Activated naive CD8-positive, alpha-beta T cell treated with anti-CD3 and anti-CD28 coated beads for 36 hours (primary cell): ENCODE measurements at places on chromosomes 3 and 15.
A peak's percentile ranks its signal among the peaks of the same experiment; 100 is the strongest.

DNA sequence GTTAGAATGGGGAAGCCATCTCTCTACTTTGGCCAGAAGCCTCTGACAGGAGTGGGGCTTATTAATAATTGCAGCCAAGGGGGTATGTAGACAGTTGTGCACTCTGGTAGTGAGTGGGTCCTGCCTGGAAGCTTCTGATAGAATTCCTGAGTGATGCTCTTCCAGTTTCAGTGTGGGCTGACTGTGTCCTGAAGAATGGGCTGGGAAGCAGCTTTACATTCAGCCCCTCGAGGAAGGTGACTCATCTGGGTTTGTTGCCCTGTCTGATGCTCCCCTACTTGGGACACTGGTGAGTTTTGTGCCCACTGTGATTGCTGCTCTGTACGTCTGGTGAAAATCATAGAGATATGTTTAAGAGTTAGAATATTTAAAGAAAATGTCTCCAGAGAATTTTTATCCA, 444.7 kb upstream of the RBMS3 start:
- H3K36me3 ChIP-seq = no peaks in the 10 kb centered on the region
- no peak overlapping the region for H3K27ac ChIP-seq
- DNase-seq = no peak
- no peak overlapping the region for H3K4me3 ChIP-seq
- H3K27me3 ChIP-seq = peaks cover 12% of the 10 kb centered on the region

DNA sequence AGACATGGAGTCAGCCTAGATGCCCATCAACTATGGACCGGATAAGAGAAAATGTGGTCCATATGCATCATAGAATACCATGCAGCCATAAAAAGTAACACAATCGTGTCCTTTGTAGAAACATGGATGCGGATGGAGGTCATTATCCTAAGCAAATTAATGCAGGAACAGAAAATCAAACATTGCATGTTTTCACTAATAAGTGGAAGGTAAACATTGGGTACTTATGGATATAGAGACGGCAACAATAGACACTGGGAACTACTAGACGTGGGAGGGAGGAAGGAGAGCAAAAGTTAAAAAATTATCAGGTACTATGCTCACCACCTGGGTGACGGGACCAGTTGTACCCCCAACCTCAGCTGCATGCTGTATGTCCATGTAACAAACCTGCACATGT, 2.5 kb downstream of the PLD1 start:
- H3K4me1 ChIP-seq = peaks cover 11% of the 10 kb centered on the region
- H3K27me3 ChIP-seq = peaks cover 47% of the 10 kb centered on the region
- DNase-seq = no peak
- H3K4me3 ChIP-seq = no peak overlapping the region
- H3K27ac ChIP-seq = no peak overlapping the region
- no peaks in the 10 kb centered on the region for H3K36me3 ChIP-seq

DNA sequence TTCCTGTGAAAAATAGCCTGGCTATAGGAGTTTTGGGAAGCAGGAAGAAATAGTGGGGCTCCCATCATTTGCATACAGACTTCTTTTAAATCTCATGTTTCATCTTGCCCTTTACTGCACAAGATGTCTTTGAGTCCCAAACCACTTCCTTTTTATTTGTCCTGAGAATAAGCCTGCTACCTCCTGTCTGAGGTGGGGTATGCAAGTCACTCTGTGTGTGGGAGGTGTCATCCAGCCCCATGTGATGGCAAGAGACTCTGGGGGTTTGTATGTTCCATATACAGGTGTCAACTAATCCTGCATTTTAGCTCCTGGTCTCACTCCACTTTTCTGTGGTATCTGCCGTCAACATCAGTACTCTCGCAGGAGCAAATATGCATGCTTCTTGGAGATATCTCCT, 102.0 kb downstream of the OTOL1 start:
- no peaks in the 10 kb centered on the region for H3K36me3 ChIP-seq
- no peaks in the 10 kb centered on the region for H3K4me1 ChIP-seq
- DNase-seq = no peak
- H3K4me3 ChIP-seq = no peak overlapping the region

DNA sequence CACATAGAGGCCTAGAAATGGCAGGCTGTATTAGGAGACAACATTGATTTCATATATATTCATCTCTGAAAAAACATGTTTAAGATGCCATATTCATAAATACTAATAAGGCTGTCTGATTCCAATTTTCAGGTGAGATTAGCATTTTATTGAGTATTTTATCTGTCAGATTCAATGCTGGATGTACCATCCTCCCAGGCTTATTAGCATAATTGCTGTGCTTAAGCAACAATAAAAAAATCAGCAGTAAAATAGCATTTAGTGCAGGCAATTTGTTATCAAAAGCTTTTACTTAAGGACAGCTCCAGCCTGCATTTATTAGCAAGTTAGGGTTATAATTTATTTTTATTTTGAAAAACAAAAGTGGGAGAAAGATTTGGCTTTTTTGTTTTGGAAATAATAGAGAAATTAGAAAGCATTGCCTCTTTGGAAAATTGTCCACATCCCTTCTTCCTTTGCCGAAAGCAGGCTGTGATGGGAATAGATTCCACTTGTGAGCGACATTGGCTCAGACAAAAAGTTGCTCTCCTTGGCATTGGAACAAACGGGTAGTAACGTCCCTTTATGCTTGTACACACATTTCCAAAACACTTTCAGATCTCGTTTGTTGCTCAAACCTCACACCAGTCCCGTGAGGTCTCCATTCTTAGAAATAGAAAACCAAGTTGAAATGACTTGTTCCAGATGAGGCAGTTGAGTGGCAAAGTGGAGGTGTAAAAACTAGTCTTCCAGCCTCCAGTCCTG, 134.0 kb downstream of the LPP start:
- H3K4me3 ChIP-seq = no peak overlapping the region

DNA sequence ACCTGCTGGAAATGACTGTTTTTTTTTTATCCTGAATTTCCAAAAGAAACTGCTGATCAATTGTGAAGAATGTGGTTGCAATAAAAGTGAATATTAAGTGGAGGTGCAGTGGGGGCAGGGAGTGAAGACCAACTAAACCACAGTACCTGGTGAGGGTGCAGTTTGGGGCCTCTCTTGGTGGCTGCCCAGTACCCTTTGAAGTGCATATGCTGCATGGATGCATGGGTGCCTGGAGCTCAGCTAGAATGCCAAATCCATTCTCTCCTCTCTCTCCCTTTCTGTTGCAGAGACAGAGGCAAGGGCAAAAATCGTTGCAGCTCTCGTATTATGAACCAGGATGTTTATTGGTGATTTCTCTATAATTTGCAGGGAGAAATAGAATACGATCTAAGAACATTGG, 420.5 kb upstream of the ONECUT1 start:
- DNase-seq = no peak
- H3K27me3 ChIP-seq = peaks cover 15% of the 10 kb centered on the region
- H3K4me1 ChIP-seq = no peaks in the 10 kb centered on the region
- no peak overlapping the region for H3K4me3 ChIP-seq
- H3K36me3 ChIP-seq = no peaks in the 10 kb centered on the region
- H3K27ac ChIP-seq = no peak overlapping the region

DNA sequence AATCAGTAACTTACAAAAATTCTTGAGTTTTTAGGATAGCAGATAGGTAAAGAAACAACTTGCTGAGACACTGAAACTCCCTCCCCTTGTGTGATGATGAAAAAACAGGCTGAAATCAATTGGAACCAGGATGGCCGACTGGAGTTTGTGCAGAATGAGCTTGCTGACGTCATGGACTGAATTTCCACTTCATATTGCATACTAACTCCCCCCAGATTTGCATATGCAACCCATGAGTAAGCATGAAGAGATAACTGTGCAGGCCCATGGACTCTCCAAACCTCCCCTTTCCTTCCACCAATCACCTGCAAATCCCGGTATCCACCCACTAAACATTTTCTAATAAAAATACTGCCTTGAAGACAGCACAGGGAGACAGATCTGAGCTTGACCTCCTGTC, 82.0 kb upstream of the SCN5A start:
- no peak for DNase-seq
- no peaks in the 10 kb centered on the region for H3K4me1 ChIP-seq
- H3K27me3 ChIP-seq = peaks cover 7% of the 10 kb centered on the region
- H3K4me3 ChIP-seq = no peak overlapping the region
- H3K36me3 ChIP-seq = no peaks in the 10 kb centered on the region

GRCh38 chr15:60800299-60801072, 321.5 kb upstream of the ICE2 start:
- DNase-seq = peak; percentile 51
- peaks cover 4% of the 10 kb centered on the region for H3K36me3 ChIP-seq
- H3K4me1 ChIP-seq = peaks cover 63% of the 10 kb centered on the region
- H3K4me3 ChIP-seq = no peak overlapping the region
- no peaks in the 10 kb centered on the region for H3K27me3 ChIP-seq
- peak overlapping the region; percentile 91 for H3K27ac ChIP-seq

- no peak overlapping the region for H3K27ac ChIP-seq
- H3K36me3 ChIP-seq = no peaks in the 10 kb centered on the region
- DNase-seq = no peak
- no peak overlapping the region for H3K4me3 ChIP-seq
- no peaks in the 10 kb centered on the region for H3K27me3 ChIP-seq
- H3K4me1 ChIP-seq = no peaks in the 10 kb centered on the region
Observed at GRCh38 chr15:66163553-66163952, 90.0 kb downstream of the MEGF11 start.

DNA sequence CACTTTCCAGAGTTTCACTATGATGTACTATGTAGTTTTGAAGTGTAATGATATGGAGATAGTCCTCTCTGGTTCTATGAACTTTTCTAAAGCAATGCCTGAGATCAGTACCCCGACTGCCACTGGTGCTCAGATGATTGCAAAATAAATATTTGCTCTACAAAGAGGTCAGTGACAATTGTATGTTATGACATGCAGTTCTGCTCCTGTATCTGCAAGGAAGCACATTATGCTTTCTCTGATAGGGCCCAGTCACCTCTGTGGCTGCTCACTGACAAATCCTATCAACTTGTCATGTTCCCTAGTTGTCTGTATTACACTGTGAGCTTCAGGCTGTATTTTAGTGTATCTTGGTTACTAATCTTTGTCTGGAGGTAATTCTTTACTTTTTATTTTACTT, 362.6 kb downstream of the ROBO1 start:
- no peaks in the 10 kb centered on the region for H3K4me1 ChIP-seq
- no peaks in the 10 kb centered on the region for H3K27me3 ChIP-seq
- no peaks in the 10 kb centered on the region for H3K36me3 ChIP-seq

DNA sequence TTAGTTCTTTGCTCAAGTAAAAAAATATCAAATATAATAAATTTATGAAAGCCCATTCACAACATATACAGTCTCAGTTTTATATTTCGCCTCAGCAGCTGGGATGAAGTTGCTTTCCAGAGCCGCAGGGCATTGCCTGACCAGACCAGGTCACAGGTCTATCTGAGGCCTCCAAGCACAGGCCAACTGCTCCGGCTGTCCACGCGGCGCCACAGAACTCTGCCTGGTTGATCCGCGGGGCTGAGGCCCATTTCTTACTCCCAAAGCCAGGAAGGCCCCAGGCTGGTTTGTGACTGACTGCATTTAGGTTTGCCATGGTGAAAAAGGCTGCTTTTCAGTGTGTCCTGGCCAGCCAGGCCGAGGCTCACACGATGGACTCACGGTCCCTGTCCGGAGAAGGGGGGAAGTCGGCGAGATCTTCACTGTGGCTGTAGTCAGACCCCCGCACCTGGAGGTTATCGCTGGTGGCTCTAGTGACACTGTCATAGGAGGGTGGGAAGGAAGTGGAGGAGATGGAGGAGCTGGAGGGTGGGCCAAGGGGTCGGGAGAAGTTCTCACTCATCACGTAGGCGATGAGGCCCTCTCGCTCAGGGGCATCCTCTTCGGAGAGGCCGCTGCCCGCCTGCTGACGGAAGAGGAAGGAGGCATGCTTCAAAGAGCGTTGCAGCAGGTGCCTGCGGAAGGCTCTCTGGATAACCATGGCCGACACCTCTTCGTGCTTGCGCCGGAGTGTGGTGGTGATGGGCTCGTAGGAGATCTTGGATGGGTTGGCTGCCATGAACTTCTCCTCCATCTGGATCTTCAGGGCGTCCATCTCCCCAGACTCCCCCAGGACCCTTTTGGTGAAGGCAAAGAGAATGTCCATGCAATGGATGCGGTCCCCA, 54.1 kb downstream of the EXOG start:
- no peaks in the 10 kb centered on the region for H3K27me3 ChIP-seq
- no peaks in the 10 kb centered on the region for H3K4me1 ChIP-seq
- H3K27ac ChIP-seq = no peak overlapping the region
- no peak overlapping the region for H3K4me3 ChIP-seq

DNA sequence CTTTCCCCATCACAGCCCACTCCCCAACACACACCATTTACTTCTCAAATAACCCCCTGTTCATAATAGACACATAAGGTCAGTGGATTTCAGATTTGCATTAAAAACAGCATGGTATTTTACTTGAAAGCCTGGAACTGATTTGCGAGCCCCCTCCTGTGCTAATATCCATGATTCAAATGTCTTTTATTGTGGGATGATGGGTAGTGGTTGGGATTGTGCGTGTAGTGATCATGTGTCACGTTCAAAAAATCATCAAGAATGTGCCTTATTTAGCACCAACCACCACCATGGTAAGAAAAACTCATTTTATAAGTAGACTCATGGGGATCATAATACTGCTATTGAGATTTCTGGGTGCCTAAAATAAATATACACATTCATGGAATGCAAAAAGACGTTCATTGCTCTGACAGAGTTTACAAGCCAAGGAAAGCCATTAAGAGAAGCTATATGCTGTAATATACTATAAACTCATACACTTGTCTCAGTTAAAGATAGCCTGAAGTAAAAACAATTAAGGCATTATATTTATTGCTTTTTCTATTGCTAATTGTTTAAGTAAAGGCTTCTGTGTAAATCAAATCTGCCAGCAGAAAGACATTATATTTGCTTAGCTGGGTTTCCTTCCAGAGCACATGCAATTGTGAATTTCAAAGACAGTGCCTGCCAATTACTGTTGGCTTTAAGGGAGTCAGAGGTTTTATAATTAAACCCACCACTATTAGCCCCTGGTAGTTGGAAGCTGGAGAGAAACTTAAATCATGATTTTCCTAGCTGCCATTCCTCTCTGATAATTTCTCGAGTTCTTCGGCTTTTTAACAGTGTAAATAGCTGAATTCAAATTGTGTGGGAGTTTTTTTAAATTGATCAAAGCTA, 4.0 kb downstream of the TRAT1 start:
- H3K36me3 ChIP-seq = peaks cover 12% of the 10 kb centered on the region
- peaks cover 50% of the 10 kb centered on the region for H3K4me1 ChIP-seq
- peak overlapping the region; percentile 49 for H3K4me3 ChIP-seq
- H3K27ac ChIP-seq = peak overlapping the region; percentile 62

DNA sequence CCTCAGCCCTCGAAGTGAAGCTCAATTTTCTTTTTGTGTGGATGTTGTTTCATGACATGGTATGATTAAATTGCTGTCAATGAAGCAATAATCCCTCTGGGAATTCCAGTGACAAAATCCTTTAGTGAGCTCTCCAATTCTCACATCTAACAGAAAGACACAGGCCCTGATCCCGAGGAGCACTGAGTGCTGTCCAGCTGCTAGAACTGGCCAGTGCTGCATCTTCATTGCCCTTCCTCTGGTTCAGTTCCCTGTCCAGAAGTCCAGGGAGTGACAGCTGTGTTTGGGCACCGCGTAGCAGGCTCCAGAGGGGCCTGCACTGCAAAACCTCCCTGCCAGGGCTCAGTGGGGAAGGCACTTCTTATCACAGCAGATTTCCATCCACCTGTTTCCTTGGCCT, 516.8 kb upstream of the ATP11B start:
- H3K36me3 ChIP-seq = no peaks in the 10 kb centered on the region
- no peak for DNase-seq
- no peak overlapping the region for H3K27ac ChIP-seq
- H3K4me3 ChIP-seq = no peak overlapping the region
- no peaks in the 10 kb centered on the region for H3K4me1 ChIP-seq

GRCh38 chr3:42755681-42756578, 17.1 kb downstream of the CCDC13 start:
- H3K4me1 ChIP-seq = no peaks in the 10 kb centered on the region
- H3K36me3 ChIP-seq = no peaks in the 10 kb centered on the region
- no peak overlapping the region for H3K4me3 ChIP-seq
